ENCODE measurements at places on chromosomes 5 and 9.

- DNase-seq: no peak
Measured at GRCh38 chr9:5778805-5779204, 54.1 kb downstream of the ERMP1 start.

DNA sequence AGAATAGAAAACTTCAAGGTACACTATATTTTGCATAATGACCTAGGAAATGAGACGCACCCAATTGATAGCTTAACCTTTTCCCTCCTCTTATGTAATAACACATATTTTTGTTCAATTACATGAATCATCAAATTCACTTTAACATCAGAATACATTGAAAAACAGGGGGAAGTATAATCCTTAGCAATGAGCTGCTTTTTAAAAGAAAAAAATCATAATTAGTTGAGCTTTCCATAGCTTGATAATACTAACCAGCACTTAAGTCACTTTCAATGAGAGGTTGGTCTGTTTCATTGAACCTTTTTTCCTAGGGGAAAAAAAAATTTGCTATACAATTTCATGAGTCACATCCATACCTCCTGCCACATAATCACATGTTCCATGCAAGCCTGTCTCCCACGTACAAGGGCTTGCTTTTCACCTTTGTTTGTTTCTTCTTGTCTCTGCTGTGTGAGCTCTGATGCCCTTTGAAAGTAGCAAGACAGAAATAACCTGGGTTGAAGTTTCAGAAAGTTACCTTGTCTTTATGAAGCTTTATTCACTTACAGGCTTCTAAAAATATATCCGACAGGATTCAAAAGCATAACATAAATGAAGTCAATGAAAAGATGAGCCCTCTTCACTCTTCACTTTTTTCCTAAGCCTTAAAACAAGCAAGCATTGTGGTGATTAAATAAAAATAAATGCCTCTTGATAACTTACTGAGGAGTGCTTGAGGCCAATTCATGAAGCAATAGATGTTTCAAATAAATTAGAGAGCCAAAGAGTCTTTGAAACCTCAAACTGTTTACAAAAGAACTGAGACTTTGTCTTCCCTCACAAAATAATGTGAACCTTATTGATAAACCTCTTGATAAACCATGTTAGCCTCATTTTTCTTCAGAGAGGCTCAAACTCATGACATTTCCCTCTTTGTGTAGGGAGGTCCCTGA, 108.5 kb downstream of the FEM1C start:
- no peak for DNase-seq

DNA sequence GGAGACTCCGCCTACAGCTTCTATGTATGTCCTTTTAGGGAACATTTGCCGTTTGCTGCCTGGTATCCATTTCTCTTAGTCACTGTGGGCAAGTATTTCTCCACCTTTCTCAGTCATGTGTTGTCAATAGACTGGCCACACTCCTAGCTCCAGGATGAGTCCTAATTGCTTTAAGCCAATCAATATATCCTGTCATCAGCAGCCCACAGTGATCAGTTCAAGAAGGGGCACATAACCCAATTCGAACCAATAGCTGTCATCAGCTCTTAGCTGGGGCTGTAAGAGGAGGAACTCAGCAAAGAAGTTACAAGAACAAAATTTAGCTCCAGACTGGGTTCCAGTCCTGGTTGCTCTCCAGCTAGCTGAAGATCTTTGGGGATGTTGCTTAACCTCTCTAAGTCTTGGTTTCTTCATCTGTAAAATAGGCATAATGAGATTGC, 70.7 kb upstream of the MAN2A1 start:
- DNase-seq: no peak

GRCh38 chr9:109319626-109320241, 1.1 kb downstream of the EPB41L4B start:
- peak; percentile 57 for DNase-seq

- DNase-seq: no peak
Measured at GRCh38 chr5:150791536-150791935, 13.0 kb downstream of the SMIM3 start.

- DNase-seq: no peak
Measured at GRCh38 chr5:1565737-1566734, 42.3 kb upstream of the LPCAT1 start.

DNA sequence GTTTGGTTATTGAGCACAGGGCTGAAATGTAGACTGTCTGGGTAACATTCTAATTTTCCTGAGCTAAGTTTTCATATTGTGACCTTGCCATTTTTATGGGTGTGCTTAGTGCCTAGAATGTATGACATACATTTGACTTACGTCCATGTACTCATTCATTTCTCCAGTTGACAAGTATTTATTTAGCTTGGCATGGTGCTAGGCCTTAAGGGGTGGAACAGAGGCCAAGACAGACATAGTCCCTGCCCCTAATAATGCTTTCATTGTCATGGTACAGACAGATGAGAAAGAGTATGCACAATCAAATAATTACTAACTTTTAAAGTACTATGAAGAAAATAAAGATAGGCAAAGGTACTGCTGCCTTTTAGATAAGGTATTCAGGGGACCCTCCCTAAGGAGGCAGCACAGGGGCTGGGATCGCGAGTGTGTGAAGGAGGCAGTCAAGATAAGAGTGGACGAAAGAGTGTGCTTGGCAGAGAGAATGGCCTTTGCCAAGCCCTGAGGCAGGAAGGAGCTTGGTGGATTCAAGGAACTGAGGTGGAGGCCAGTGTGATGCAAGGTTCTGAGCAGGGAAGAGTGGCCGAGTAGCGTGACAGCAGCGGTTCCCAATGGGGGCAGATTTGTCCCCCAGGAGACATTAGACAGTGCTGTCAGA, 128.0 kb downstream of the PIP5K1B start:
- no peak for DNase-seq

DNA sequence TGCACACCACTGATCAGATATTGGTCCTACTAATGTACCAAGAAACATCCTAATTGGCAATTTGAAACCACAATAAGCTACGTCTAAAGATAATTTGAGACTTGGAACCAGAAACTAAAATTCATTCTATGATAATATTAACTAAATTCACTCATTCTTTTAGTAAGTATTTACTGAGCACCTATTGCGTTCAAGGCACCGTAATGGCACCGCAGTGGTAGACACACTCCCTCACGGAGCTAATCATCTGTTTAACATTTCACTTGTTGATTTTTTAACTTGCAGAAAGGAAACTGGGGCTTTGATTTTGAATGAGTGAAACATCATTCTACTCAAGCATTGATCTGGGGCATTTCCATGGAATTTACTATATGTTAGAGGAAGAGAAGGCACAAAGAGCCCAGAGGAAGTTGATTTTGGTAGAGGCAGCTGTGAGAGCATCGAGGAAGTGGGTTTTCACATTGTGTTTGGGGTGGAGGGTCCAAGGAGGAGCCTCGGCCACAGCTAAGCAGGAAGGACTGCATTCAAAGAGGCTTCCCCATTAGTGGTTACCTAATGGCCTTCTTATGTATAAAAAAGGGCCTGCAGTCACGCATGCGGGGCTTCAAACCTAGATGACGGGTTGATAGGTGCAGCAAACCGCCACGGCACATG, 7.1 kb downstream of the RAPGEF1 start:
- DNase-seq: no peak

DNA sequence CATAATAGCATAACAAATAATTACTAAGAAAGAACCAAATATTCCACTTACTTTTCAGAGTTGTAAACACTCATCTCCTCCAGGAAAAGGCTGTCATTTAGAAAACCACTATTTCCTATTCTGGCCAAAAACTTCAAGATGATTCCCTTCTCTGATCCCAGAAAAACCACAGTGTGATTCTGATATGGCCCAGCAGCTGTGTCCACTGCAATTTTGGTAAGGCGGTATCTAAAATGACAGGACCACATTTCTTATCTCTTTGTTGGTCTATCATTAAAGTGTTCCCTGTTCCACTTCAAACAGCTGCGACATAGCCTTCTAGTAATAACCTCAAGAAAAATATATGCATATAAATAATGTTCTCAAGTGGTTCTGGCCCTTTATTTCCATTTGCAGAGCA, 96.1 kb downstream of the SEMA6A start:
- no peak for DNase-seq

DNA sequence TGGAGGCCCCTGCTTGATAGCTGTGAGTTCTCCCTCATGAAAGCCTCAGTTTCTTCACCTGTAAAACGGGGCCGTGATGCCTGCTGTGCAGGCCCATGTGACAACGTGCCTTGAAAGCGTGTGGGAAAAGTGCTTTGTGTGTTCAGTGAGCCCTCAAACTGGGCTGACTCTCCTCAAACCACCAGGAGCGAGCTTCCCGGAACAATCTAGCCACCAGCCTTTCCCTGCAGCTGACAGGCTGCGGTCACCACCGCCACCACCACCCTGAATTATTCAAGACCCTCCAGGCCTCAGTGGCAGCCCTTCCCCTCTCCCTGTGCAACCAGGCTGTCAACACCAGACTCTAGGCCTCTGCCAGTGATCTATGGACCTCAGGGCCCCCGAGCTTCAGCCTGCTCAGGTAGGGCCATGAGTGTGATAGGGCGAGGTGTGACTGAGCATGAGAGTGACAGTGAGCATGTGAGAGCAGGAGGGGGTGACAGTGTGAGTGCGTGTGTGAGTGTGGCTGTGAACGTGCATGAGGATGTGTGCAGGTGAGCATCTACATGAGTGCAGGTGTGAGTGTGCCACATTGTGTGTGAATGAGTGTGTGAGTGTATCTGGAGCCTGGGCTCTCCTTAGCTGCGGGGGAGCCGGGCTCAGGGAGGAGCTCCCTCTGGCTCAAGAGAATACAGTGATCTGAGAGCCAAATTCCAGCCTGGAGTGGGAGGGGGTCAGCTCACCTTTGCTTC, 53.3 kb upstream of the PSD2 start:
- no peak for DNase-seq

- DNase-seq: peak; percentile 83
Measured at GRCh38 chr9:95425910-95426551, 90.7 kb downstream of the PTCH1 start.

DNA sequence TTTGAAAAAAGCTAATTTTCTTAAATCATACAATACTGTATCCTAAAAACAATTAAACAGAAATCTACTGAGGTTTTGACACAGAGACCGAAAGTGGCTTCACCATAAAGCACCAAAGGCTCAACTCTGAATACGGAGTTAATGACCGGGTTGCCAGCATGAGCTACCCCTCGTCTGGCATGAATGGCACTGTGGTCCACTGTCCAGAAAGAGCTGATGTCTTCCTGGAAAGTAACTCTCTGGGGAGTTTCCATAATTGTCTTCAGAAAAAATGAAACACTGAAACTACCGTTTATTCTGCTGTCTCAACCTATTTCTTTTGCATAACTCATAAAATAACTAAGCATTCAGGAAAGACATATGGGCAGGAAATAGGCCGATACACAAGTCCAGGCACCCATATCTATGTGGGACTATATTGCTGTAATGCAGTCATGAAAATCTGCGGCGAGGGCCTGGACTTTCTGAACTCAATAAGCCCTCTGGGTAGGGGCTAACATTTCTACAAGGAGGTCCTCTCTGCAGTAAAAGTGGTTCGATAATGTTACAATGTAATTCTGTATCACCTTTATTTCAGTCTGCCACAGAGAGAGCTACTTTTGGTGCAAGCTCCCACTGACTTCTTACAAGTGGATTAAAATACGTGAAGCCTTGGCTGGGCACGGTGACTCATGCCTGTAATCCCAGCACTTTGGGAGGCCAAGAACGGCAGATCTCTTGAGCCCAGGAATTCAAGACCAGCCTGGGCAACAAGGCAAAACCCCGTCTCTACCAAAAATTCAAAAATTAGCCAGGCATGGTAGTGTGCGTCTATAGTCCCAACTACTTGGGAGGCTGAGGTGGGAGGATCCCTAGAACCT, 52.4 kb downstream of the ANKH start:
- no peak for DNase-seq

GRCh38 chr9:130526193-130526853, 53.1 kb upstream of the FUBP3 start:
- DNase-seq: no peak

DNA sequence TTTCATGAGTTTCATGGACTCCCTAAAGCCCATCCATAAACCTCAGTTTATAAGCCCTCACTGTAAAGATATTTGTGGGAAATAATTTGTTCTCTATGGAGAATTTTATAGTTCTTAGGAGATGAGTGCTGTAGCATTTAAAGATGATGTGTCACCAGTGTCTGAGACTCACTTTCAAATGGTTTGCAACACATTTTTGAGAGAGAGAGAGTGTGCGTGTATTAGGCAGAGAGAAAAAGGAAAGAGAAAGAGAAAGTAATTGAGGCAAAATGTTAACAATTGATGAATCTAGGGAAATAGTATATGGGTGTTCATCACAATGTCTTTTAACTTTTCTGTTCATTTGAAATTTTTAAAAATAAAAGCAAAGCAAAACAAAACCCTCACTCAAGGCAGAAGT, 479.0 kb downstream of the ZSWIM6 start:
- no peak for DNase-seq

DNA sequence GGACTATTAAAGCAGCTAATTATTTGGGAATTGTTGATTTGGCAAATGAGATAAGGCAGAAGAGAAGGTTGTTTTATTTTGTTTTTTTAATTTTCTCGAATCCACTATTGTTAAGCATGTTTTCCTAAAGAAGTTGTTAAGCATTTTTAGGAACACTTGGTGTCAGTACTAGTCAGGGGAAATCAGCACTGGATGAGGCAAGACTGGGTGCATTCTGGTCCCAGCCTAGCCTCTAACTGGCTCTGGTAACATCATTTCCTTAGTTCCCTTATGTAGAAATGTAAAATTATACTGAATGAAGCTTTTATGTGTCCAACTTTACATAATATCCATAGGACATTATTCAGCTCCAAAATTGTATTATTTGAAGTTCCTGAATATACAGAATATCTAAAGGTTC, 196.1 kb downstream of the PCSK5 start:
- DNase-seq: no peak

DNA sequence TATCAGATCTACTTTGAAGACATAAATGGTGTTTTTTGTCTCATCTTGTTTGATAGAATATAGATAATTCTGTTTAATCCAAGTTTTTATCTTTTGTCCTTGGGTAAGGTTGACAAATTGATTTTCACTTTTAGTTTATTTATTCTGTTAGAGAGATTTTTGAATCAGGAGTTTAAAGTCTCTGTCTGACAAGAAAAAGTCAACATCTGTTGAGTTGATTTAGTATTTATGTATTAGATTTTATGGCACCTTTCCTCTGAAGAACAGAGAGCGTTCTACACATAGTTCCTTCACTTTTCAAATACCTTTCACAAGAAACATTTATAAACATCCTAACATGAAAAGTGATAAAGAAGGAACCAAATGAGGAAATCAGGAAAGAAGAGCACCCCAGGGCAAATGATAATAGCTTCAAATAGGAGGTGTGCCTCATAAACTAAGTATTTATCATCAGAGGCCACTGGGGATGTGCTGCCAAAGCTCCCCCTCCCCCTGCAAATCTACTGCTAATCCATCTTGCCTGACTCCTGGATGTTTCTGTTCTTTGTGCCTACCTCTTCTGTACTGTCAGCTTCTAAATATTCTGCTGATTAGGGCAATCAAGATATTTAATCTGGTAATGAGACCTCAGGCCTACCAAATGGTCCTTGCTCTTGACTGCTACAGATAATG, 457.7 kb upstream of the CHD1 start:
- no peak for DNase-seq

GRCh38 chr5:56881571-56881970, 27.8 kb upstream of the SETD9 start:
- DNase-seq: no peak

DNA sequence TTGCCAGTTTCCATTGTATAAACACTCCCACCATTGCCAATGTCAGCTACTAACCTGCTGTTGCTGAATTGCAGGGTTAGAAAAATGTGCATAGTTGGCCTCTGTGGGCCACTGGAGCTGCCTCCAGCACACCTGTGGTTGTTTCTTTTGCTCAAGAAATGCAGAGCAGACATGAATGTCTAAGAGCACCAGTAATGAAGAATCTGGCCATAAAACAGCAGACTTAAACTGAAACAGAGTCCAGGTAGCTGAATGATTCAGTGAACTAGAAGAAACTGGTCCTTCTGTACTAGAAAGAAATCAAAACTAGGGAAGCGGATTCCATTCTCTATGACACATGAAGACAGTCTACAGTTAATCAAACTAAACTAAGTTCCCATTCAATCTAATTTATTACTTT, 48.2 kb downstream of the NUDT12 start:
- DNase-seq: no peak

Measured in right kidney (tissue), 9 donors.